Type B pancreatic cell (in vitro differentiated cells): ENCODE measurements at places on chromosomes 4 and X.

- DNase-seq = no peak
- H3K4me3 ChIP-seq = no peak overlapping the region
- no peaks in the 10 kb centered on the region for H3K27me3 ChIP-seq
- H3K27ac ChIP-seq = no peak overlapping the region
- H3K36me3 ChIP-seq = no peaks in the 10 kb centered on the region
Measured at GRCh38 chrX:136659174-136659573, 11.2 kb downstream of the CD40LG start.

DNA sequence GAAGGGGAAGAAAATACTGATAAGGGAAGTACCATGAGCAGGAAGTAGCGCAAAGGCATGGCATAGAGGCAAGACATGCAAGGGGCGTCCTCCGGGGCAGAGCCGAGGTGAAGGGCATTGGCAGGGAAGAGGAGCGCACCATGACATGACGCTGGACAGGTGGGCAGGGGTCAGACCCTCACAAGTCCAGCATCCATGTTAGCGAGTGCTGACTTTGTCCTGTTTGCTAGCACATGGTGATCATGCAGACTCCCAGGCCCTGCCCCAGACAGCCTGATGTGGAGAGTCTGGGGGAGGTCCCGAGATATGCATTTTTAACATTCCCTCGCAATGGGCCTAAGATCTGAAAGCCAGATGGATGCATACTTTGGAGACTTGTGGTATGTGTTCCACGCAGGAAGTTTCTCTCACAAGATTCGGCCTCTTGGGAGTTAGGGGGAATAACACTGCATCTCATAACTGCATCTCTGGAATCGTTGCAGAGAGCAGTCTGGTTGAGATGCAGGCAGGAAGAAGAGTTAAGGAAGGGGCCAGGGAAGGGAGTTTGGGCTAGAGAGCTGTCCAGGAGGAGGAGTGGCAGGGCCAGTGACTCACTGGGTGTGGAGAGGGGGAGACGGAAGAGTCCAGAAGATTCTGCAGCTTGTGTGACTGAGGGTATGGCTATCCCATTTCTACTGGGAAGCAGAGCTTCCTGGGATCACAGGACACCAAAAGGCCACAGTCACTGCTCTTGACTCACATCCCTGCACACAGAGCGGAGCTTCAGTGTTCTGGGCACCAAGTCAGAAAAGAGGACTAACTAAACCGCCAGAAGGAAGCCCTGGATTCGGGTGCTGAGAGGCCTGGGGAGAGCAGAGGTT, 59.7 kb downstream of the FAM184B start:
- H3K4me1 ChIP-seq = peaks cover 9% of the 10 kb centered on the region
- H3K27ac ChIP-seq = no peak overlapping the region
- peak; percentile 37 for DNase-seq
- H3K36me3 ChIP-seq = no peaks in the 10 kb centered on the region

GRCh38 chr4:87087015-87087414, 133.4 kb downstream of the KLHL8 start:
- H3K4me3 ChIP-seq = no peak overlapping the region
- H3K4me1 ChIP-seq = peaks cover 29% of the 10 kb centered on the region
- peak overlapping the region; percentile 54 for H3K27ac ChIP-seq
- peaks cover 30% of the 10 kb centered on the region for H3K36me3 ChIP-seq
- H3K27me3 ChIP-seq = no peaks in the 10 kb centered on the region

- no peak overlapping the region for H3K4me3 ChIP-seq
- H3K36me3 ChIP-seq = peaks cover 13% of the 10 kb centered on the region
- no peaks in the 10 kb centered on the region for H3K27me3 ChIP-seq
- no peak for DNase-seq
- H3K4me1 ChIP-seq = peaks cover 11% of the 10 kb centered on the region
Measured at GRCh38 chr4:102717448-102718092, 43.2 kb downstream of the MANBA start.
